ENCODE measurements at places on chromosomes 6 and 20.

DNA sequence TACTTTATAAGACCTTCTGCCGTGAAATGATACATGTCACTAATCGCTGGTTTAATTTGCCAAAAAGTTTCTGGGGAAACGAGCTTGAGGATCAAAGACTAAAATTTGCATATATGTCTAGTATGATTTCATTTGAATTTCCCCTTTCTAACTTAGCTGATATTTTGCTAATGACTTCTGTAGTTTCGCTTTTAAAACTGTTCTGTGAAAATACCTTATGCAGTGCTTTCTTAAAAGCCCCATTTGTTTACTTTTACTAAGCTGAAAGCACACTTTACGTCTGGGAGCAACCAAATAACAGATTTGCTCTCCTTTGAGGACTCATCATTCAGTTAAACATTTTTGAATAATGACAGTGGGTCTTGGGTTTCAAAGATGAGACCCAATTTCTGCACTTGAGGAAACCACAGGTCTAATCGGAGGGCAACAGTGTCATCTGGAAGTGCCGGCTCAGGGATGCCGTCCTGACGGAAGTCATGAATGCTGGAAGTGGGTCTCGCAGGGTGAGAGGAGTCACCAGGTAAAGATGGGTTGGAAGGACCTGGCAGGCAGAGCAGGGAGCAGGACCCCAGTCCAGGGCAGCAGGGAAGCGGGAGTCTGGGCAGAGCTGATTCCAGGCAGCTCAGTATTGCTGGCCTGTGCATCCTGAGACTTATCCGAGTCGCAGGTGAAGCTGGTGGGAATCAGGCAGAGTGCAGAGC, 33.2 kb downstream of the PLEKHG1 start:
- no peak for DNase-seq

DNA sequence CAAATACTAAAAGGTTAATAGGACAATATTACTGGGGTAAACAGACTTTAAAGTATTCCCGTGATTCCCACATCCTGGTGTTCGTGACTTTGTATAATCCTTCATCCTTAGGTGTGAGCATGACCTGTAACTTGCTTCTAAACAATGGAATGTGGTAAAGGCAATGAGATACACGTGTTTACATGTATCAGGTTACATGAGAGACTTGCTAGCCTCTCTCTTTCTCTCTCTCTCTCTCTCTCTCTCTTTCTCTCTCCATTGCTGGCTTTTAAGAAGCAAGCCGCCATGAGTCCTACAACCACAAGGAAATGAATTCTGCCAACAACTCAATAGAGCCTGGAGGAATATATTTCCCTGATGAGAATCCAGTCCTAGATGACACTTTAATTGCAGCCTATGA, 83.9 kb upstream of the LGSN start:
- no peak for DNase-seq

- DNase-seq = no peak
Observed at GRCh38 chr6:44156494-44157151, 2.0 kb upstream of the CAPN11 start.

GRCh38 chr20:23039885-23040508, 4.9 kb downstream of the SSTR4 start:
- no peak for DNase-seq

Data from stimulated activated CD4-positive, alpha-beta T cell treated with anti-CD3 and anti-CD28 coated beads, Interleukin-4, amount 100 ng/mL, for 4 hours (primary cell).